ENCODE measurements at places on chromosomes 5 and 9.
A peak's percentile ranks its signal among the peaks of the same experiment; 100 is the strongest.

DNA sequence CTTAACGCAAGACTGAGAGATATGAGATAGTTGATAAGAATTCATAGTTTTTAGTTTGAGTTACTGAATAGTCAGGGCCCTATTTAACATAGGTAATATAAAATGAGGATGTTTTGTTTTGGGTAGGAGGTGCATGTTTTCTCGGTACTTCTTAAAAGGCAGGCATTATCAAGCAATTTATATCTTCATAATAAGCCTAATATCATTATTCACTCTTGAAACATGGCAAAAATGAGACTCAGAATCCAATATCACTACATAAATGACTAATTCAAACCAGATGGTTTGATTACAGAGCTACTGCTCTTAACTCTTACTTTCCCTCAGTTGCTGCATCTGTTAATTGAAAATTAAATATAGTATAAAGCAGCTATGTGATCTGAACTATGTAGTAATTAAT, 2038.7 kb downstream of the EFNA5 start:
- DNase-seq = no peak

GRCh38 chr9:114291064-114291474, 31.8 kb upstream of the ORM1 start:
- DNase-seq = peak; percentile 37

- DNase-seq = no peak
Measured at GRCh38 chr5:120146787-120147186, 317.3 kb upstream of the PRR16 start.

GRCh38 chr5:107900721-107901120, 230.0 kb upstream of the EFNA5 start:
- no peak for DNase-seq

DNA sequence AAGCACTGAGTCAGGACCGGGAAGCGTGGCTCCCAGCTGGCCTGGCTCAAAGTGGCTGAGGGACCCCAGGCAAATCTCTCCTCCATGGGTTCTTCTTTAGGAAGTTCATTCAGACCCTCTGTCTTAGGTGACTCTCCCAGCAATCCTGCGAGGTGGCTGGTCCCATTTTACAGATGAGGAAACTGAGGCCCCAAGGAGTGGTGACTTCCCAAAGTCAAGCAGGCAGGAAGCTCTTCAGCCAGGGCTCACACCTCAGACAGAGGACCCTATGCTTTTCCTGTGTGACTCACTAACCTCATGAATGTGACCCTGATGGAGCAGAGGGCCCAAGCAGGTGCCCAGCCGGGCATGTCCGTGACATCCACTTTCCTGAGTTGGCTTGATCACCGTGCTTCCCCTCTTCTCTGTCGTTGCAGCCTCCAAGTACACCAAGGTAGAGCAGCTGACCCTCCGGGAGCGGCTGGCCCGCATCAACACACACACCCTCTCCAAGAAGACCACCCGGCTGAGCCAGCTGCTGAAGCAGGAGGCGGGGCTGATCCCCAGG, 36.5 kb downstream of the ARHGEF37 start:
- no peak for DNase-seq

DNA sequence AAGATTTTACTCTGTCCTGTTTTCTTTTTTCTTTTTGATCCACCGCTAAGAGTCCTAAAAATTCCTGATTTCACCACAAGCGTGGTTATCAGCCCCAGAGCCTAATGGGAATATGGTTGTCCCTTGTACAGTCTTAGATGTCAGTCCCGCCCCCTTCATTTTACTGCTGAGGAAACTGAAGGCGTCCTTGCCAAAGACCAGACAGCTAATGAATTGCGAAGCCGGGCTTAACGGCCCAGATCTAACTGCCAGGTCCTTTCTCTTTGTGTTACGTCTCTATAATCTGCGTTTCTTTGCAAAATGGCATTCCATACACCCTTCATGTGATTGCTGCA, 497 bp downstream of the NSA2 start:
- DNase-seq = peak; percentile 17

DNA sequence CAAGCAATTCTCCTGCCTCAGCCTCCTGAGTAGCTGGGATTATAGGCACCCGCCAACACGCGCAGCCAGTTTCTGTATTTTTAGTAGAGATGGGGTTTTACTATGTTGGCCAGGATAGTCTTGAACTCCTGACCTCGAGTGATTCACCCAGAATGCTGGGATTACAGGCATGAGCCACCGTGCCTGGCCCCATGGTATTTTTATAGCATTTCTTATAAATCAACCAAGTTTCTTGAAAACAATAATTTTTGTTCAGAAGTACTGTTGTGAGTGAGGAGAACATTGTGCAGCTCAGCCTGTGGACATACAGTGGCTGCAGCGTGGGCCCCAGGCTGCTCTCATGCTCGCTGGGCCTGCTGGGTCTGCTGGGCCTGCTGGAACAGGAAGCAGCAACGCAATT, 45.3 kb downstream of the MAP1B start:
- DNase-seq = no peak

DNA sequence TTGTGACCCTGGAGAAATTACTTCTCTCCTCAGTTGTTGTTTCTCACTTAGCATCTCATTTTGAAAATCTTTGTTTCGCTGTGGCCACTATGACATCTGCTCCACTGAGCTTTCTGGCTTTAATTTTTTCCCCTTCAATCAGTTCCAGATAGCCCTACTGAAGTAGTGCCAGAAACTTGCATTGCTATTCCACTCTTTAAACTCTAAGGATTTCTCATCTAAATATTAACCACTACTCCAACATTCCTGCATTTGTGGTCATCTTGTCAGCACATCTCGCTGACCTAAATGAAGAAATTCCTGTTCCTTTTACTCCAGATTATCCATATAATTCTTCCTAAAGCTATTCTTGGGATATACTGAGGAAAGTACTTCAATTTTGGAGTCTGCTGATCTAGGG, 15.3 kb upstream of the NOL6 start:
- no peak for DNase-seq

DNA sequence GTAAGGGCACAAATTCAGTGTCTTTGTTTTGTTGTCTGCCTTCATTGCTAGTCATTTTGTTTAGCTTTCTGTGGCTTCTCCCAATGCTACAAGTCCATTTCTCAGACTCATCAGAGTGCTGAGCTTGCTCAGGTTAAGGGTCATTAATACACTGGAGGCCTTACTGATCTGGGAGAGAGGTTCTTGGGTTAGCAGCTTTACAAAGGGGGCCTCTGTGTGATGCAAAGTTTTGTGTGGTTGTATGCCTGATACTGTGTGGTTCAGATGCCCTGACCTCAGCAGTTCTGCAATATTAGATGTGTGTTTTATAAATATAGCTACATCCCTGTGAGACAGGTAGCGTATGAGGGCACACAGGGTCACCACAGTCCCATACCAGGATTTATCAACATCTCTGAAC, 34.8 kb upstream of the SMARCA2 start:
- no peak for DNase-seq

DNA sequence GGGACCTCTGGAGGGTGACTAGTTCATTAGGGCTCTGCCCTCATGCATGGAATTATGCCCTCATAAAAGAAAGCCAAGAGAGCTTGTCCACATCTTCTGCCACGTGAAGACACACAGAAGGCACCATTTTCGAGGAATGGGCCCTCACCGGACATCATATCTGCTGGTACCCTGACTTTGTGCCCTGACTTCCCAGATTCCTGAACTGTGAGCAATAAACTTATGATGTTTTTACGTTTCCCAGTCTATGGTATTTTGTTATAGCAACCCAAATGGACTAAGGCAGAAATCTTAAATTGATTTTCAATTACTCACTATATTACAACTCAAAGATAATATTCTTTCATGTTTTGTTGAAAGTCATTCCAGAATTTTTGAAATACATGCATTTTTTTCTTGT, 163.8 kb upstream of the PAPPA start:
- no peak for DNase-seq

- DNase-seq = no peak
Measured at GRCh38 chr9:24257726-24258125, 288.0 kb downstream of the IZUMO3 start.

DNA sequence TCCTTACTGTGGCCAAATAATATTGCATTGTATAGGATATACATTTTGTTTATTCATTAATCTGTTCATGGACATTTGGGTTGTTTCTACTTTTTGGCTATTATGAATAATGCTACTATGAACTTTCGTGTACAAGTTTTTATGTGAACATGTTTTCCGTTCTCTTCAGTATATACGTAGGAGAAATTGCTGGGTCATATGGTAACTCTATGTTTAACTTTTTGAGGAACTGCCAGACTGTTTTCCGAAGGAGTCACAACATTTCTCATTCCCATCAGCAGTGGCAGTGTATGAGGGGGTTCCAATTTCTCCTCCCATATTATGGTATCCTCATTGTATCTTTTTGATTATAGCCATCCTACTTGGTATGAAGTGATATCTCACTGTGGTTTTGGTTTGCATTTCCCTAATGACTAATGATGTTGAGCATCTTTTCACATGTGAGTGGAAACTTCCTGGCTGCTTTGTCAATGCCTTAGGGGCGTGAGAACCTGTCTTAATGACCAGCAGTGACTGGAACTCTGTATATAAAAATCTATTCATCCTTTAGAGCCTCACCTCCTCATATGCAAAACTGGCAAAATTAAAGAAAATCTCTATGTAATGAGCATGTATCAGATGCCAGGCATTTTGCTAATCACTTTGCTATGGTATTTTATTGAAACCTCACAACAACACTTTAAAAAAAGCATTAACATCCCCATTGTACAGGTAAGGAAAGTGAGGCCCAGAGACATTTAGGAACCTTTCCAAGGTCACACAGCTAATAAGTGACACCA, 47.8 kb upstream of the TGFBR1 start:
- DNase-seq = no peak

- no peak for DNase-seq
Measured at GRCh38 chr5:159441441-159441840, 111.2 kb upstream of the IL12B start.

DNA sequence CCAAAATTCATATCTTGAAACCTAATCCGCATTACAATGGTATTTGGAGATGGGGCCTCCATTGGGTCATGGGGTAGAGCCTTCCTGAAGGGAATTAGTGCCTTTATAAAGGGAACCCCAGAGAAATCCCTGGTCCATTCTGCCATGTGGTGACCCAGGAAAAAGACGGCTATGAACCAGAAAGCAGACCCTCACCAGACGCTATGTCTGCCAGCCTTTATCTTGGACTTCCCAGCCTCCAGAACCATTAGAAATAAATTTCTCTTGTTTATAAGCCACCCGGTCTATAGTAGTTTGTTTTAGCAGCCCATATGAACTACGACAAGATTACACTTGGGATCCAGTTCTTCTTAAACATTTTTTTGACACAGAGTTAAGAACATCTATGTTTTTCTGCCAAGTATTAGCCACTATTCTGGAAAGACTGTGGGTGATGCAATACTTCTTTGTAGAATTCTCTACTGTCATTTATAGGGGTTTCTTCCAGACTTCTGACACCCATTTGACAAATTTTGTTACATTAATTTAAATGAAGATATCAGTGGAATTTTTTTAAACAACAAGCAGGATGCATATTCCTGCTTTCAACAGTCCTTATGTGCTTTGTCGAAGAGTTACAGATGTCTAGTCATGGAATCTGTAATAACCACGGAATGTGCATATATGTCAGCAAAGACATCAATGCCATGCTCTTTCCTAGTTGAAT, 572.4 kb downstream of the NR2F1-AS1 start:
- no peak for DNase-seq

- DNase-seq = no peak
Measured at GRCh38 chr5:105630803-105631202, 2039.9 kb downstream of the EFNA5 start.

DNA sequence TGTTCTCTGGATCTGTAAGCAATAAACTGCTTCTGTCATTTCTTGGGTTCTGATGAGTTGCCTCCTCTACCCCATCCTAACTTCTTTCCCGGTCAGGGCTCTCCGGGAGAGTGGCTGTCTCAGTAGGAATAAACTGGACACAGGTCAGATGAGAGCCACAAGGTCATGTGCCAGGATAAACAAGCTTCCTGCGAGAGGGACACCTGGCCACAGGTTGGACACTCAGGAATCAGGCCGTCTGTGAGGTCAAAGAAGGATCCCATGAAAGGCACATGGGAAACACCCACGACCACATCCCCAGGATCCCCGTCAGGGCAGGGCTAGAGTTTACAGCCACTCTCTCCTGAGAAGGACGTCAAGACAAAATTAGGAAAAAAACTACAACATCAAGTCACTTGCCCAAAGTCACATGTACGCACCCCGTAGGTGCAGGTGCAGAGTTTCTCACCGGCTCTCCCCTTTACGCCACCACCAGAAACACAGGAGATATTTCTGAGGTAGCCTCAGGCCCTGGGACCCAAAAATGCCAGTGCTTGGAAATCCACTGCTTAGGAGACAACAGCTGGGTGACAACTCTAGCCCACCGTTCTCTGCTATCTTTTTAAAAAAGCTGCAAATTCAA, 28.7 kb downstream of the CCT5 start:
- no peak for DNase-seq

GRCh38 chr9:129336601-129337331, 158.7 kb upstream of the IER5L start:
- DNase-seq = no peak

DNA sequence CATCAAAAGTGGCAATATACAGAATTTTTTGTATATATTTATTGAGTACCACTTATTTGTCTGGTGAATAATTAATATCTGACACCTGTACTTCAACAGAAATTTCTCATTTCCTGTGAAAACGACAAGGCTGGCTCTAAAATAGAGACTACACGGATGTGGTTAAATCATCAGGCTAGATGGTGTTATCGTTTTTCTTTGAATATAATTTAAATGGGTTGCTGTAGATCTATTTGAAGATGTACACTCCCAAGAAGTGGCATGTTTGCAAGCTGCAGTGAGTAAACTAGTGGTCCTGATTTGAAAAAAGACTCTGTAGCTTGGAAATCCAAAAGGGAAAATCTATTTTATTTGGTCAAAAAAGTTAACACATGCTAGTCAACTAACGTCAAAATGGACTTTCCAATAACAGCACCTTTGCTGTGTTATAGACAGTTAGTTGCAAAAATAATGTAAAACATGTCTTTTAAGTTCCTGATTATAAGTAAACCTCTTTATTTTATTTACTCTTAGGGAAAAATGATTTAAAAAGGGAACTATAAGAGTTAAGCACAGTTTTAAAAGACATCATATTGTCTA, 13.8 kb downstream of the ST8SIA4 start:
- DNase-seq = no peak

GRCh38 chr9:95003689-95004410, 277.4 kb downstream of the AOPEP start:
- no peak for DNase-seq

GRCh38 chr5:37197340-37198050, 51.7 kb downstream of the CPLANE1 start:
- DNase-seq = no peak

DNA sequence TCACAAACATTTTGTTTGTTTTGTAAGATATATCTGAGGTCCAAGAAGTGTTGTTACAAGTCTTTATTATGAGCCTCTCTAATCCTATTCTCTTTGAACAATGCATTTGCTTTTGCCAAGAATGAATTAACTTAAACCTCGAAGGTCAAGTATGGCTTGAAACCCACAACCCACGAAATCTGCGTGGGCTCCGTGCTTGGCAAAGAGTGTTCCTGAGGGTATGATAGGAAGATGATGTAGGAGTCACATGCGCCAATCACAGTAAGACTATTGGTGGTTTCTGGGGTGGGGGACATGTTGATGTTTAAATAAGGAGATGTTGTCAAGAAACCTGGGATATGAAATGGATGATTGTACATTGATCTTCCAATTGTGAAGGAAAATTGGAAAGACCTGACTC, 330.8 kb upstream of the RFX3 start:
- no peak for DNase-seq

All from anterior cingulate cortex (tissue), 58 donors.